ENCODE measurements at places on chromosomes 16 and 17.

GRCh38 chr17:80445007-80445725 lies 30.2 kb downstream of the ENDOV start:
- H3K36me3 ChIP-seq: no peaks in the 10 kb centered on the region
- H3K27ac ChIP-seq: no peak overlapping the region
- DNase-seq: no peak
- H3K27me3 ChIP-seq: peaks cover 11% of the 10 kb centered on the region
- H3K4me1 ChIP-seq: peaks cover 2% of the 10 kb centered on the region
- no peak overlapping the region for H3K4me3 ChIP-seq

GRCh38 chr17:78748048-78748729 lies 33.9 kb downstream of the CYTH1 start:
- H3K36me3 ChIP-seq: peaks cover 4% of the 10 kb centered on the region
- no peak overlapping the region for H3K4me3 ChIP-seq
- H3K27me3 ChIP-seq: no peaks in the 10 kb centered on the region
- peak overlapping the region; percentile 59 for H3K27ac ChIP-seq
- no peak for DNase-seq

- no peak for DNase-seq
- peaks cover 3% of the 10 kb centered on the region for H3K36me3 ChIP-seq
- peak overlapping the region; percentile 39 for H3K27ac ChIP-seq
- no peaks in the 10 kb centered on the region for H3K27me3 ChIP-seq
- no peak overlapping the region for H3K4me3 ChIP-seq
Measured at GRCh38 chr16:55569025-55569424, 2.5 kb downstream of the CAPNS2 start.

DNA sequence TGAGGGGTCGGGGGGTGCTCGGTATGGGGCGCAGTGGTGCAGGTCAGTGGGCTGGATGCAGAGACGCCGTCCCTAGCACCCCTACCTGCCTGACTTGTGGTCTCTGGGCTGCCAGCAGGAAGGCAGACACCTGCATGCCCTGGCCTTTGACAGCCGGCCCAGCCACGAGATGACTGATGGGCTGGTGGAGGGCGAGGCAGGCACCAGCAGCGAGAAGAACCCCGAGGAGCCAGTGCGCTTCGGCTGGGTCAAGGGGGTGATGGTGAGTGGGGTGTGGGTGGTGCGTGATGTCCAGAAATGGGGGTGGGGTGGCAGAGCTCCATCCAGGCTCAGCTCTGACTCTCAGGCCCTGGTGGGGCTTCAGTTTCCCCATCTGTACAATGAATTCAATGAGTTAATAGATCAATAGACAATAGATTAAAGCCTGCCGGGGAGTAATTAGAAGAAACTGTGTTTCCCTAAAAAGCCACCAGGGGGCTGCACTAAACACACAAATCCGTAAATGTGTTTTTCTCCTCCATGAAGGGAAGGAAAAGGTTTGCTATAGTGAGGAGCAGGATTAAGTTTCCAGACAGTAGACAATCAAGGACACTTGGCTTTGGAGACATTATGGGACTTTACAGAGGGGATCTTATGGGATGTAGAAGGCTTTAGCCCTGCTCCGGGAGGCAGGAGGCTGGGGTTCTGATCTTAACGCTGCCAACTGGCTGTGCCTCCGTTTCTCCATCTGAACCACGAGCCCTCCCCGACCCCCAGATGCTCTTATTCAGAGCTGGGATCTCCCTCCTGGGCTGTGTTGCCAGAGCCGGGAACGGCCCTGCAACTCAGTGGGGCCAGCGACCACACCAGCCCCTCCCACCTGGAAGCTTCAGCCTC lies 2.2 kb downstream of the SLC12A3 start:
- no peaks in the 10 kb centered on the region for H3K27me3 ChIP-seq
- no peak overlapping the region for H3K4me3 ChIP-seq
- no peak overlapping the region for H3K27ac ChIP-seq
- DNase-seq: no peak

- DNase-seq: no peak
- H3K27ac ChIP-seq: no peak overlapping the region
- H3K36me3 ChIP-seq: no peaks in the 10 kb centered on the region
- H3K4me1 ChIP-seq: peaks cover 4% of the 10 kb centered on the region
- H3K27me3 ChIP-seq: peaks cover 53% of the 10 kb centered on the region
Measured at GRCh38 chr17:4635823-4636375, 5.6 kb downstream of the ALOX15 start.

DNA sequence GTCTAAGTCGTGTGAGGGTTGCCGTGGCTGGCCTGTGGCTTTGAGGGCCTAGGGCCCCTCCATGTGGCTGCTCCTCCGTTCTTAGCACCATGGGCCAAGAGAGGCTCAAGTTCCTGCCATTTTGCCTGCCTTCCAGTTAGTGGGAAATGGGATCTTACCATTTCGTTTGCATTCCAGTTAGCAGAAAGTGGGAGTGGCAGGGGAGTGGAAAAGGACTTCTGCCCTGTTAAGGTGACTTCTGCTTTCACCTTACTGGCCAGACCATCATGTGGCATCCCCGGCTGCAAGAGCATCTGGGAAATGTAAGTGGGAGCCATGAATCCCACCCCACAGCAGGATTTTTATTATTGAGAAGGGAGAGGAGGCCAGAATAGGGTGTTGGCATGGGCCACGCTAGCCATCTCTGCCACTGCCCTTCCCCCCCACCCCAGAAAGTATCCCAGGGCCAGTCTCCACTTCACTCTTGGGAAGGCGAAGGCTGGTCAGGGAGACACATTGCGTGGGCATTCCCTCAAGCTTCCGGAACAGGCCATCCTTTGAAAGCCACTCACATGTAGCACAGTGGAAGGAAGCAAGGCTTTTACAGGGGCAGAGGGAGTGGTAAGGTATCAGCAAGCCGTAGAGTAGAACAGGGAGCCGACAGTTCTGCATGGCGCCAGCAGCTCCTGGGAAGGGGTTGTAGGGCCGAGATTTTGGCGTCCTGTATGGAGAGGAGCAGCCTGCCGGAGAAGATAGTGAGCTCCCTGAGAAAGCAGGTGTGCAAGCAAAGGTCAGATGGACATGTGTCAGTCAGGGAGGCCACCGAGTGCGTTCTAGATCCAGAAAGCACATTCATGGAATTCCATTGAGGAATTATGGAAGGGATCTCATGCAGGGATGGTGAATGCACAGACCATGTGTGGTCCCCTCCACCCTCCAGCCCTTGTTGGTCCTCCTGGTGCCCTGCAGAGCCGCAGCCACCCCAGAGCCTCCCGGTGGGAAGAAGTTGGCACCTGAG lies 33.4 kb downstream of the CMIP start:
- H3K27me3 ChIP-seq: no peaks in the 10 kb centered on the region
- peaks cover 55% of the 10 kb centered on the region for H3K4me1 ChIP-seq
- no peak overlapping the region for H3K4me3 ChIP-seq
- H3K36me3 ChIP-seq: peaks cover 3% of the 10 kb centered on the region

GRCh38 chr17:66507982-66508760 lies 205.8 kb downstream of the PRKCA start:
- DNase-seq: no peak
- no peaks in the 10 kb centered on the region for H3K36me3 ChIP-seq
- H3K4me3 ChIP-seq: no peak overlapping the region
- H3K27ac ChIP-seq: peak overlapping the region; percentile 92

DNA sequence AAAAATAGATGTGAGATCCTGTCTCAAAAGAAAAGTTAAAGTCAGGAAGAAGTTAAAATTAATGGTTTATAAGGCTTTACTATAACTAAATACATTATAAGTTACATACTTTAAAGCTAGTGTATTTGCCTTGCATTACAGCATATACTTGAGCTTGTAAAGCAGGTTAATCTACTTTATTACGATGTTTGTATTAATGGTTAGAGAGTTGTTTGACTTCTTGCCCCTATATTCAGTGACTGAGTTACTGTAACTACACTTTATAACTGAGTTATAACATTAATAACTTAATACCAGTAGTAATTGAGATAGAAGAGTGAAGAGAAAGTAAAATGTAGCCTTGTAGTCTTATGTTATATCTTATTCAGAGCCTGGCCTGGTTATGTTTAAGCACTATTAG lies 22.9 kb downstream of the CLTC start:
- peaks cover 27% of the 10 kb centered on the region for H3K36me3 ChIP-seq
- no peak for DNase-seq
- H3K27ac ChIP-seq: peak overlapping the region; percentile 48
- no peaks in the 10 kb centered on the region for H3K27me3 ChIP-seq
- peaks cover 42% of the 10 kb centered on the region for H3K4me1 ChIP-seq
- H3K4me3 ChIP-seq: no peak overlapping the region

GRCh38 chr17:59277031-59277430 lies 54.4 kb upstream of the YPEL2 start:
- H3K27me3 ChIP-seq: no peaks in the 10 kb centered on the region
- no peak overlapping the region for H3K4me3 ChIP-seq
- H3K4me1 ChIP-seq: no peaks in the 10 kb centered on the region
- DNase-seq: no peak
- H3K27ac ChIP-seq: no peak overlapping the region
- peaks cover 5% of the 10 kb centered on the region for H3K36me3 ChIP-seq

DNA sequence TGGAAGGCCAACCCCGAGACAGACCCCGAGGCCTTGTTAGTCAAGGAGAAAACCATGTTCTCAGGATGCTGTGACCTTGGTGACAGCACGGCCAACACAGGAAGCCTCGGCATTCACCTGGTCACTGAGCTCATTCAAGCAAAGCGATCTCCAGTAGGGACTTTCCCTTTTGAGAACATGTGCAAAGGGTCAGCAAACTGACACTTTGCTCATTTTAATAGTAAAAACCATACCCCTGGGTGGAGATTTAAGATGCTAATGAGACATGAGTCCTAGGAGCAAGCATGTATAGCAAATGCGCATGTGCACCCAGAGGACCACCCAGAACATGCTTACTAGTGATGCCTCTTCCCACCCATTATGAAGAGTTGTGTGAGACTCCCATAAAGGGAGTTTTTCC lies 5.7 kb upstream of the SULT1A2 start:
- H3K27me3 ChIP-seq: no peaks in the 10 kb centered on the region
- no peaks in the 10 kb centered on the region for H3K36me3 ChIP-seq
- no peak for DNase-seq
- no peak overlapping the region for H3K4me3 ChIP-seq

DNA sequence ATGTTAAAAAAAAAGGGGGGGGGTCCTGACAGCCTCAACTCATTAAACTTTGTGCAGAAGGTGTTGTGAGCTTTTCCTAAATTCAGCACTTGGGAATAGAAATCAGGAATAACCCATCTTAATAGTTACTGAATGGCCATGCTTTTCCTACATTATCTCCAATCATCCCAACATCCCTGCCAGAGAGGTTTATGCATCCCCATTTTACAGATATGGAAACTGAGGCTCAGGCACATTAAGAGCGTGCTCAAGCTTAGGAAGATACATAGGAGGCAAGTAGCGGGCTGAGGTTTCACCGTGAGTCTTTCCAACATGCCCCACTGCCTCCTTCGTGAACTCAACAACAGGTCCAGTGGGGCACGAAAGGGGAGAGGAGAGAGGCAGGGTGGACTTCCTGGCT lies 78.4 kb downstream of the C17orf67 start:
- no peak overlapping the region for H3K4me3 ChIP-seq
- DNase-seq: no peak
- H3K27ac ChIP-seq: no peak overlapping the region
- no peaks in the 10 kb centered on the region for H3K36me3 ChIP-seq
- H3K4me1 ChIP-seq: peaks cover 30% of the 10 kb centered on the region

DNA sequence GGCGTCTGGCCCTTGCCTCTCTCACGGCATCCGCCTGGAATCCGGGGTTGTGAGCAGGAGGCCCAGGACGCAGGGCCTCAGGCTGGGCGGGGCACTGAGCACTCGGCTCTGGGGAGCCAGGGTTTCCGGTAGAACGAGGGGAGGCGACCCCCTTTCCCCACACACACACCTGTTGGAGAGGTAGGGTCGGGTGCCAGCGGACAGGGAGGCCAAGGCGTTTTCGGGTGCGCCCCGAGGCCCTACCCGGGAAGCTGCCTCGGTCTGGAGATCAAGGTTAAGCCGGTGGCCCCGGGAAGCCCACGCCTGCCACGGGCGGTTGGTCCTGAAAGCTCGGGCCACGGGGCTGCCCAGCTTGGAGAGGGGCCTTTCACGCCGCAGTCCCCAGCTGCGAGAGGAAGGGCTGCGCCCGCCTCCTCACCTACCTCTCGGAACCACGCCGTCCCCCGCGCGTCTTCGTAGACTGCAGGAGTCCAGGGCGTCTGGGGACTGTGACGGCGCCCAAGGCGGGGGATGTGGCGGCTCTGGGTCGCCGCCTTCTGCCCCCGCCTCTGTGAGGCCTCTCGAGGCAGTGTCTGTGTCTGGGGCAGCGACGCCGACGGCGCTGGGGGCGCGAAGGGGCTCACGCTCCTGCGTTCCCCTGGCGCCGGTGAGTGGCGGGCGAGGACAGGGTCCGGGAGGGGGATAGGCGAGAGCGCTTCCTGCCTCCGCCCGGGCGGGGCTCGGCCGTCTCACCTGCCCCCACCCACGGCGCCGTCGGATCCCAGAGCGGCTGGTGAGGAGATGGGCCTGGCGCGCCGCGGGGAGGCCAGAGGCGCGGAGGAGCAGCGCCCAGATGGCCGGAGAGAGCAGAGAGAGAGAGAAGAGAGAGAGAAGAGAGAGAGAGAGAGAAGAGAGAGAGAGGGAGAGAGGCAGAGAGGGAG lies 20.3 kb upstream of the HOXB9 start:
- H3K4me1 ChIP-seq: peaks cover 6% of the 10 kb centered on the region
- H3K27ac ChIP-seq: no peak overlapping the region
- no peaks in the 10 kb centered on the region for H3K36me3 ChIP-seq
- no peak for DNase-seq
- H3K4me3 ChIP-seq: no peak overlapping the region

DNA sequence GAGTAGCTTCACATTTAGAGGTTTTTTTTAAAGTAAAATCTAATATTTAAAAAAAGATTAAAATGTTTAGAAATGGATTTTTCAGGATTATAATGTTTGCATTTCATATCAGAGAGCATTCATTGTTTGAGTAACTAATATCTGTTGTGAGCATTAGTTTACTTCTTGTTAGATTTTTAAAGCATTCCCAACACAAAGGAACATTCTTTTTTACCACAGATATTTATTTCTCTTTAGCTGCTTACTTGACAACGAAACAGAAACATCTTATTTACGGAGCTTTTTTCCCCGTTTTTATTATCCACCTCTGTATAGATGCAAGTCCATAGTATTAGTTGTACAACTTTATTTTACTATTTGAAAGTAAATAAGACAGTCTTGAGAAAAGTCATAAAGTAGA lies 53.0 kb downstream of the NFAT5 start:
- no peak for DNase-seq
- no peaks in the 10 kb centered on the region for H3K27me3 ChIP-seq
- no peak overlapping the region for H3K27ac ChIP-seq
- peaks cover 35% of the 10 kb centered on the region for H3K4me1 ChIP-seq
- peaks cover 2% of the 10 kb centered on the region for H3K36me3 ChIP-seq

GRCh38 chr16:12255919-12256665 lies 279.6 kb downstream of the SNX29 start:
- peaks cover 7% of the 10 kb centered on the region for H3K4me1 ChIP-seq
- H3K27ac ChIP-seq: no peak overlapping the region
- H3K36me3 ChIP-seq: peaks cover 4% of the 10 kb centered on the region
- H3K4me3 ChIP-seq: no peak overlapping the region
- DNase-seq: no peak
- H3K27me3 ChIP-seq: no peaks in the 10 kb centered on the region

- no peak overlapping the region for H3K4me3 ChIP-seq
- no peak overlapping the region for H3K27ac ChIP-seq
- DNase-seq: no peak
Measured at GRCh38 chr17:71790791-71791190, 330.0 kb upstream of the SOX9 start.
